ENCODE measurements at places on chromosomes 2 and 18. TPM values are rescaled to one million over a fixed set of nuclear protein-coding genes. Genes with fewer than 3 reads are reported as not detected.

Gene ITGB6
- polyA plus RNA-seq: 13.4 TPM

Gene MC5R
- polyA plus RNA-seq: not detected

Gene QPCT
- 10.4 TPM for polyA plus RNA-seq

Gene RALB
- 58.5 TPM for polyA plus RNA-seq

Gene IL36RN
- polyA plus RNA-seq: not detected

Gene ZBTB7C
- 1.8 TPM for polyA plus RNA-seq

Gene RHOB
- 241 TPM for polyA plus RNA-seq

Gene DSG3
- polyA plus RNA-seq: not detected

Gene TRIP12
- 29.3 TPM for polyA plus RNA-seq

All from kidney (tissue), 22 donors.